T47D (cell line): ENCODE measurements at places on chromosomes 4 and X.
A peak's percentile ranks its signal among the peaks of the same experiment; 100 is the strongest.

DNA sequence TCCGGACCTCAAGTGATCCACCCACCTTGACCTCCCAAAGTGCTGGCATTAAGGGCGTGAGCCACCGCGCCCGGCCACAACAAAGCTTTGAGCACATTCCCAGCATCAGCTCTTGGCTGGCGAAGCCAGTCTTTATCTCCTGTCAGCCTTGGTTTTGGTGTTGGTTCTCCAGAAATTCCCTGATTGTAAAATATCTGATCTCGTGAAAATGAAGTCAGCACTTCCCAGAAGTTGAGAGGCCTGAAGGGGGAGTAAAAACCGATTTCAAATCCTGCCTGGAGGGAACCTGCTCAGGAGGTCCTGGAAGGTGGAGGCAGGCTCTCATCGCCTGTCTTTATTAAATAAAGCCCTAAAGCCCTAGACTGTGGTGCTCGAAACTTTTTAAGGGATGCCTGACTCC is 33.6 kb downstream of the PTTG2 start:
- no peak for DNase-seq

DNA sequence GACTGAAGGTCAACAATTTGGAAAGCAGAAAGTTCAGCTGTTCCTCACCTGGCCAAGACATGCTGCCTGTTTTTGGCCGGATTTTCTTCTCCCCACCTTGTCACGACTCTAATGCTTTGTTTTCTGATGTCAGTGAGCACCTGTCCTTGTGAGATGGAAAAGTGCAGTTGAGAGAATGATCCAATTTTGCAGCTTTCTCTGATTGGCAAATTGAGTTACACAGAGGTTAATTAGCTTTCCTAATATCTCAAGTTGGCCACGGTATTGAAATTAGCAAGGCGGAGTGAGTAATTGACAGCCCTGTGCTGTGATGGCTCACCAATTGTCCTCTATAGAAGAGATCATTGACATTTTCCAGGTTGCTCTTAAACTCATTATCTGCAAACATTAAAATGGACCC is 126.8 kb upstream of the VCX3A start:
- DNase-seq, result no peak

DNA sequence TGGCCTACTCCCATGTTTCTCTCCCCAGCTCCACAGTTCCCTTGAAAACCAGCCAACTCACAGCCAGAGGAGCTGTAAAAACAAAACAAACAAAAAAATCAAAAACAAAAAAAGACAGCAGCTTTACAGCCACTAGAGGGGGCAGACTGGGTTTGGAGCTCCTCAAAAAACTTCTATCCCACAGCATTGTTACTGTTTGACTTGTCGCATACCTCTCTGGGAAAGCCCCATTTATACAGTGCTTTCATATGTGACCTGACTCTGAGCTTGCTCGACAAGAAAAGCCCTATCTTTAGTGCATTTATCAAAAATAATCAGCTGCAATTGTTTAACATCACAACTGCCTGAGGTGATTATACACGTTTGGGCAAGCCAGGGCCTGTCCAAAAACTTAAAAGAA is 21.6 kb downstream of the TSPAN6 start:
- no peak for DNase-seq

DNA sequence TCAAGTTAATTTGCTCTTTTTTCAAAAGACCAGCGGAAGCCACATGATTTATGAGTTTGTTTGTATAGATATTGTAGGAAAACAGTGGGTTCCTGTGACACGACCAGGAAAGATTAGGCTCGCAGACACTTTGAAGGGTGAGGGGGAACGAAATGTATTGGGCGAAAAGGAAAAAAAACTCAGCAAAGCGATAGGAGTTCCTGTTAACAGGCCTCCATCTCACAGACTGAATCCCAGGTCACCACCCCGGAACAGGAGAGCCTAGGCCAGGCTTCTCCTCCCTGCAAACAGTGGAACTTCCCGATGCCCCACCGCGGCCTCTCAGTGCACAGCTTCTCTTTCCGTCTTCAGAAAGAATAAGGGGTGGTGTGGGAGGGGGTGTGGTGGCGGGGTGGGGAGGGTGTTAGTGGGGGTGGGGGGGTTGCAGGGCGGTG is 181.8 kb upstream of the GPRIN3 start:
- no peak for DNase-seq

GRCh38 chr4:146486565-146486964 is 35.2 kb downstream of the SLC10A7 start:
- DNase-seq, result no peak

DNA sequence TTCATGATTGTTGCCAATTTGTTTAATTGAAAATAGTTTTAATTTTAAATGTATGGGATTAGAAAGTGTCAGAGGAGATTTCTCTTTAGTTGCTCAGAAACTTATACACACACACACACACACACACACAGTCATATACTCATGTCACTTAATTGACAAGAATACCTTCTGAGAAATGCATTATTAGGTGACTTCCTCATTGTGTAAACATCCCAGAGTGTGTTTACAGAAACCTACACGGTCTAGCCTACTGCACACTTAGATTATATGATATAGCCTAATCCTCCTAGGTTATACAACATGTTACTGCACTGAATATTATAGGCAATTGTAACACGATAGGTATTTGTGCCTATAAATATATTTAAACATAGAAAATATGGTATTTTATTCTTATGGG is 1327.4 kb downstream of the FSTL5 start:
- peak; percentile 47 for DNase-seq

GRCh38 chr4:143405075-143405730 is 68.5 kb downstream of the GAB1 start:
- no peak for DNase-seq

GRCh38 chr4:86957215-86957614 is 22.4 kb downstream of the AFF1 start:
- no peak for DNase-seq

DNA sequence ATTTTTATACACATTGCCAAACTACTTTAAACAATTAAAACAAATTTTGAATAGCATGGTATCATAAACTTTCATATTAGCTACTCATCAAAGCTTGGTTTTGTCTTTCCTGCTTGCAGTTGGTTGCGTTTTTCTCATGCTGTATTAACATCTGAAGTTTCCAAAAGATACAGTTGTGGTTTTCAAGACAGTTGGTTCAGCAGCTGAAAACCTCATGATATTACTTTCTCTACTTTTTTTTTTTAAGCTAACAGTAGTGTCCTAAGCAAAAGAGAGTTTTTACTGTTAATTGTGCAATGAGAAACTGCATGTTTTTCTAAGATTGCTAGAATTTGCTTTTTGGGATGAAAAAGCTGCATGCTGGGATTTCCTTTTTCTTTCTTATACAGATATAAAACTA is 15.2 kb downstream of the RUFY3 start:
- DNase-seq, result no peak

GRCh38 chr4:94208266-94208665 is 601 bp downstream of the SMARCAD1 start:
- no peak for DNase-seq

GRCh38 chr4:2839060-2839459 is 4.6 kb upstream of the ADD1 start:
- DNase-seq, result no peak

- peak; percentile 18 for DNase-seq
Measured at GRCh38 chr4:152106113-152106763, 345.4 kb upstream of the GATB start.

DNA sequence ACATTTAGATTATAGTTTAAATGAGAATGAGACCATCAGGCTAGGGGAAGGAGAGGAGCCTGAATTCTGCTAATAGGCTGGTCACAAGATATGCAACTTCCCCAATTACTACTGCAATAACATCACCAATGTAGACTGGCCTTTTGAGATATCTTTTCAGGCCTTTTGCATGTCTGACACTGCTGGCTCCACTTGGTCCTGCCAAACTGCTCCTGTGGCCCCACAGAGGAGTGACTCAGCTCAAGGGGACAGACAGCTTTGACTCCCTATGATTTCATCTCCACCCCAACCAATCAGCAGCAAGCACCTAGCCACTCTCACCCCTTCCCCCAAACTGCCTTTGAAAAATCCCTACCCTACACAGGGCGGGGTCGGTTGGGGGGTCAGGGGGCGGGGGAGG is 22.8 kb downstream of the GPRIN3 start:
- DNase-seq, result no peak

- no peak for DNase-seq
Measured at GRCh38 chr4:176436293-176436973, 116.7 kb downstream of the SPCS3 start.

DNA sequence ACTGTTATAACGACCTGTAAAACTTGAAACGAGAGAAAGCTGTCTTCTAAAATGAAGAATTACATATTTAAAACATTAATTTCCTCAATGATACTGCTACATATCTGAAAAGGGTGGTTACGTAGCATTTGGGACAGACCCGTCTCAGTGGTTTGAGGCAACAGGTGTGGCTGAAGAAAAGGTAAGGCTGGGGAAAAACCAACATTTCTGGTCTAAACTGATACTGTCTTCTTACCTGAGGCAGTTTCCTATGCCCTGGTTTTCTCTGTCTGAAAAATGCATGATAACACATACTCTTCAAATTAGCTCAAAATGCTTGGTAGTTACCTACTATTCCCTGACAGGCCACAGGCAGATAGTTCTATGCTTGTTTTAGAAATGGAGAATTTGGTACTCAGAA is 30.4 kb downstream of the PLS3 start:
- DNase-seq, result no peak

DNA sequence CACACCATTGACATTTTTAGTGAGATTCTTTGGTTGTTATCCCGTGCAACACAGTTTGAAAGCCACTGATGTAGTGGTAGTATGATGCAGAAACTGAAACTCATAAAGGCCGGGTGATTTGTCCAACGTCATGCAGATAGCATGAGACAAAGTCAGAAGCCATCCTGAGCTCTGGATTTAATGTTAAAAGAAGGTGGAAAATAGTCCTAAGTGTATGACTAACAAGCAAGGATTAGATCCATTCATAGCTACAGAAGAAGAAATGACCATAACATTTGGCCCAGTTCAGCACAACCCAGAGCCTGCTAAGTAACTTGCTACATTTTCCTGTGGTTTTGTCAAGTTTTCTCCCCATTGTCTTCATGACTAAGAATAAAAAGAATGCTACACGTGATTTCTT is 142.4 kb downstream of the AMELX start:
- no peak for DNase-seq

DNA sequence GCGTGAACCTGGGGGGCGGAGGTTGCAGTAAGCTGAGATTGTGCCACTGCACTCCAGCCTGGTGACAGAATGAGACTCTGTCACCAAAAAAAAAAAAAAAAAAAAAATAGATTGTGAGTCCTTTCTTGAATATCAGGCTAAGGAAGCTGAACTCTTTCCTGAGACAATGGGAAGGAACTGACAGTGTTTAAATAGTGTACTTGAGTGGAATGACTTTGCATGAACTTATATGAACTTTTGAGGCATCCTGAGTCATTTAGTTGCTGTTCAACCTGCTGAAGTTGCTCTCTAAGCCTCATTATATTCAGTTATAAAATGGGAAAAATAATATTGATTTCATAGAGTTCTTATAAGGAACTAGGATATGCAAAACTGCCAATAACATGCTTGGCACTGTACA is 79.3 kb upstream of the LIMCH1 start:
- DNase-seq, result no peak

GRCh38 chrX:53065104-53065503 is 16.5 kb downstream of the GPR173 start:
- DNase-seq, result no peak

DNA sequence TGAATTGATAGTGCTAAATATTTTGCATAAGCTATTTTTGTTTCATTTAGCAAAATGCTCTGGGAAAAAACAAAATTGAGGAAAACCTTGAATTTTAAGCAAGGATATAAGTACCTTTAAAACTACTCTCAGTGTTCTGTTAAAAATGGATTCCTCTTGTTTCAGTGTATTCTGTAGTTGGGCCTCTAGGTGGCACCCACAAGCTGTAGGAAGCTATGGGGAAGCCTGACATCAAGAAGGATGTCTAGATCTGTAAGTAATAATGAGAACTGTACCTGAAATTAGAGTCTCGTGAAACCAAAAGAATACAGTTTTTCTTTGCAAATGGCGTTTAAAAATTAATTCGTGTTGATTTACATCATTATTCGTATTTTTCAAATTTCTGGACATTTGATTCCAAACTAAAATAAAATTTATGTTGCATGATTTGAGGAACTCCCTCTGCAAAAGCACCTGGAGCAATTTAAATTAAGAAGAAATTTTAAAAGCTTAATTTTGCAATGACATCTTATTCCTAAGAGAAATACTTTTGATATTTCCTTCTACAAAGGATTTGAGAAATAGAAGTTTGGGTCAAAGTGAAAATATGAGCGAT is 51.2 kb downstream of the TMPRSS11E start:
- DNase-seq, result peak; percentile 78
